Left renal cortex interstitium (tissue), 4 donors: ENCODE measurements at places on chromosomes 1 and 21. TPM values are rescaled to one million over a fixed set of nuclear protein-coding genes. Genes with fewer than 3 reads are reported as not detected.

GRCh38 chr1:46137916-46138315 is 5.5 kb upstream of the PIK3R3 start:
- no peak for DNase-seq

DNA sequence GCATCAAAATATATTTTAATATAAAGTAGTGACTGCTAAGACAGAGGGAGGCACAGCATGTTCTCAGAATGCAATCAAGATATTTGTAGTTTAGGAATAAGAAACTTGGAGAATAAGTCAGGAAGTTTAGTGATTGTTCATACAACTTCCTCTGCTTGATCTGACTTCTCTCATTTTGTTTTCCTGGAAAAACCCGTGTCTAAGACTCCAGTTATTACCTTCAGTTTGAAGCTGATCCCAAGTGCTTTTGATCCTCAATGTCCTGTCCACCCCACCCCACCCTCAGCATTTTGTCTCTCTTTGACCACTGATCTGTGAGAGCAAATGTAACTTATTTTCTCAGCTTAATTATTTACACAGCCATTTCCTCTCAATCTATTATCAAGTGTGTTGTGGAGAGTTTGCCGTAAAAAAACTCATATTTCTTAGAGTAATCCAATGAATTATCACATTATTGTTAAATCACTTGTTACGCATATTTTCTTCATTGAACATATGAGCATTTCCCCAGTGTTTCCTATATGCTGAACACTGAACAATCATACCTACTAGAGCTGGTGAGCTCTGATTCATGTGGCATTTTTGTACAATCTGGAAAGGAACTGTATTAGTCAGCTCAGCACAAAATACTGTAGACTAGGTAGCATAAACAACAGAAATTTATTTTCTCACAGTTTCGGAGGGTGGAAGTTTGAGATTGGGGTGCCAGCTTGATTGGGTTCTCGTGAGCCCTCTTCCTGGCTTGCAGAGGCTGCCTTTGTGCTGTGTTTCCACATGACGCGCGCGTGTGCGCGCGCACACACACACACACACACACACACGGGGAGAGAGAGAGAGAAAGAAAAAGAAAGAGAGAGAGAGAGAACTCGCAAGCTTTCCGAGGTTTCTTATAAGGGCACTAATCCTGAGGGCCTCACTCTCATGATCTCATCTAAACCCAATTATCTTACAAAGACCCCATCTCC is 65.5 kb upstream of the DPYD start:
- no peak for DNase-seq

- DNase-seq = no peak
These were observed 134.1 kb upstream of the VAMP3 start for GRCh38 chr1:7636795-7637526.

Gene LCE6A
- not detected for polyA plus RNA-seq

Gene PRRX1
- 4.5 TPM for polyA plus RNA-seq

Gene GRIK3
- polyA plus RNA-seq = 4.2 TPM
